ENCODE measurements at places on chromosomes 2 and 18.

DNA sequence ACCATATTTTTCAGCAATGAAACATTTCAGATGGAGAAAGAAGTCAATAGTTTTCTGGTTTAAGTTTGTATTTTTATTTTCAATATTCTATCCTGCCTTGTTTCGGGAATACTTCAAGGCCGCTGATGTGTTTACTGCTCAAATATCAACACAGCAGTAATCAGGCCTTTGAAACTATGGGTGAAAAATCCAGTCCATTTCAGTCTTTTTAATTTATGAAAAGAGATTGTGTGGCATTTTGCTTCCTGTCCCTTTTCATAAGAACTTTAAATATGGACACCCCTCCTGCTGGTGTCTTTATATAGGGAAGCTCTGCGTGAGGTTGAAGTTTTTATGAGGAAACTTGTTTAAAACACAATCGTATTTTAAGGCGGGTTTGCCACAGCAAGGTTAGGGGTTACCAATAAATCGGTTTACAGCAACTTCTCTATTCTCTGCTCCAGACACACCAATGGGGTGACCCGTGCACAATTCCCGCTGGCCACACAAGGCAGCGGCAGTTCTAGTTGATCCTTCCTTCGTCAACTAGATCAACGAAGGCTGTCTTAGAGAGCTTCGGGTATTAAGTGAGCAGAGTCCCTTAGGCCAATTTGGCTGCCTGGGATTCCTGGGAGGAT, 1.2 kb upstream of the TANC1 start:
- no peak for DNase-seq

DNA sequence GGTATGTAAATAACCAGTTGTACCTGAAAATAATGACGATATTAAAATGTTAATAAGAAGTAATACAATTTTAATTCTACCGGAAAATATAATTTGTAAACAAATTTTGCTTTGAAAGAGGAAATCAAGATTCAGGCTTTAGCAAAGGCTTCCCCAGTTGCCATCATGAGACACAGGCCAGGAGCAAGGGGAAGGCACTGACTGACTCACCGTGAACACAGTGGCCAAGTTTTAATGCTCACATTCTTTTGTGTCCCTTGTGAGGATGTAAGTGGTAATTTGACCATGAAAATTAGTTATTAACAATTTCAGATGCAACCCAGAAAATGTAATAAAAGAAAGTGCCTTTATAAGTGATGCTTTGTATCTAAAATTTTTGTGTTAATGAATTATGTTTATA, 164.1 kb downstream of the GREB1L start:
- DNase-seq = no peak

DNA sequence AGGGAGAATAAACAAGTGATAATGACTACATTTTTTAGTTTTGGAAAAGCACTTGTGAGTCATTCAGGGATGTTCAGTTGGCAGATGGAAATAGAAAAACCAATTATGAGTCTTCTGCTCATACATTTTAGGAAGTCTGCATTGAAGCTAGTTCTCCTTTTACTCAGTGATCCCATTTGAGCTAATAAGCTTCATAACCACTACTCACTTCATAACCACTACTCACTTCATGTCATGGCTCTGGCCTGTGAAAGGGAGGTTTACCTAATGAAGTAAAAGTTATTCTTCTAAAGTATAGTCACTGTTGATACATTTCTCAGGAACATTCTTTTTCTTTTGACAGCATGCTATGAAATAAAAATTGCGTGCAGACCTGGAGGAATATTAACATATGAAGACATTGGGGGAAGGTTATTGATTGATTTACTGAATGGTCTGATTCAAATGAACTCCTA, 948.7 kb downstream of the TSN start:
- peak; percentile 4 for DNase-seq

DNA sequence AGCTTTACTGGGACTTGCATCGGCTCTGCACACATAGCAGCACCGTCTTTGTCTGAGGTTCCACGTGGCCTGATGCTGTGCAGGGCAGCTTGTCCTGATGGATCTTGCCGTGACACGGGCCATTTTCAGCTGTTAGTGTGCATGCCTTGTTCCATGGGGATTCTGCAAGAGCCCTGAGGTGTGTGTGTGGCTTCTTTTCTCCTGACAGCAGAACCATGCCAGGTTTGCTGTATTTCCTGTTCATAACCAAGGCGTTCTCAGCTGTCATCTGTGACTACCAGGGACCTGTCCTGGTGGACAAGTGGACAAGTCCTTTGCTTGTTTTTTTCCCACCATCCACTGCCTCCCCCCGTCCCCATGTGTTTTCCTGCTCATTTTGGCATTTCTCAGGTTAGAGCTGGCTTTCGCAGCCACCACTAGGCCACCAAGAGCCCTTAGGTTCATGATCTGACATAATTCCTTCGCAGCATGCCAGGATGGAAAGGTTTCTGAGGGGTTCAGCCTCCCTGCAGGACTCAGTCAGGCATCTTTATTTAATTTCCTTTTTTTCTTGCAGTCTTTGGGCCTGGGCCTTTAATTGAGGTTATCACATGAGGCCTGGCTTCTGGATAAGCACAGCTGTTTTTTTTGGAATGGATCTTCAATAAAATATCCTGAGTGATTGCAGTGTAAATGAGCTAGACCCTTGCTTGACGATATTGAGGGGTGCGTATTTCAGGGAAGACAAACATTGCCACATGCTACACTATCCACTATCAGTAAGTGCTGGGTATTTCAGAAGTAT, 139.4 kb downstream of the NCK2 start:
- no peak for DNase-seq

- DNase-seq = no peak
These were observed 7.9 kb upstream of the INPP4A start for GRCh38 chr2:98436734-98437133.

- DNase-seq = no peak
These were observed 287.0 kb downstream of the SLC8A1 start for GRCh38 chr2:40164736-40165508.
